ENCODE measurements at places on chromosomes 12 and 14.

GRCh38 chr14:52219488-52220084 lies 47.9 kb upstream of the PTGDR start:
- no peaks in the 10 kb centered on the region for H3K4me1 ChIP-seq
- H3K27me3 ChIP-seq, result no peaks in the 10 kb centered on the region
- no peaks in the 10 kb centered on the region for H3K36me3 ChIP-seq

- H3K27ac ChIP-seq, result no peak overlapping the region
- H3K4me3 ChIP-seq, result no peak overlapping the region
- peaks cover 49% of the 10 kb centered on the region for H3K36me3 ChIP-seq
Measured at GRCh38 chr12:47747596-47748506, 10.8 kb downstream of the RAPGEF3 start.

GRCh38 chr14:20679907-20680306 lies 4.5 kb upstream of the RNASE4 start:
- peaks cover 26% of the 10 kb centered on the region for H3K4me1 ChIP-seq
- no peaks in the 10 kb centered on the region for H3K36me3 ChIP-seq
- H3K27me3 ChIP-seq, result no peaks in the 10 kb centered on the region
- H3K27ac ChIP-seq, result peak overlapping the region; percentile 100
- no peak for DNase-seq
- no peak overlapping the region for H3K4me3 ChIP-seq

DNA sequence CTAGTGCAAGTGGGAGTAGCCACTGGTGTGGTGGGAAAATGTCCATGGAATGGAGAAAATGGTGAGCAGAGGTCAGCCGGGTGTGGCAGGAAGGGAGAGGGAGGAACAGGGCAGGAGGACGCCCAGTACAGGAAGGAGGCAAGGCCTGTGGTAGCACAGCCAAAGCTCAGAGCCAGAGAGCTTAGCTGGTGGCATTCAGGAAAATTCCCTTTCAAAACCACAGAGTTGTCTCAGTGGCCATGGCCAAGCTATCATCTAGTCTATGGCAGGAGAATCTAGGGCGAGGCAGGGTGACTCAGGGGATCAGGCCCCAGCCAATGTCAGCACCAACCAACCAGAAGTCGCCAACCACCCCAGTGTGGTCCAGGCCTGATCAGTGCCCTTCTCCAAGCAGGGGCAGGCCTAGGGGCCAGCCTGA lies 67.7 kb upstream of the DDX11 start:
- H3K36me3 ChIP-seq, result no peaks in the 10 kb centered on the region
- no peak overlapping the region for H3K4me3 ChIP-seq
- H3K4me1 ChIP-seq, result no peaks in the 10 kb centered on the region
- no peak overlapping the region for H3K27ac ChIP-seq
- DNase-seq, result no peak

GRCh38 chr14:29016050-29016900 lies 249.7 kb downstream of the FOXG1 start:
- H3K27ac ChIP-seq, result no peak overlapping the region
- H3K4me3 ChIP-seq, result no peak overlapping the region
- H3K27me3 ChIP-seq, result no peaks in the 10 kb centered on the region
- DNase-seq, result no peak
- H3K4me1 ChIP-seq, result no peaks in the 10 kb centered on the region
